ENCODE measurements at places on chromosomes 5 and 9. TPM values are rescaled to one million over a fixed set of nuclear protein-coding genes. Genes with fewer than 3 reads are reported as not detected.

GRCh38 chr5:10576790-10577189 lies 12.9 kb downstream of the ANKRD33B start:
- no peak for DNase-seq

- DNase-seq = no peak
Measured at GRCh38 chr5:174386306-174386705, 338.1 kb upstream of the MSX2 start.

- DNase-seq = no peak
Measured at GRCh38 chr9:99749641-99750040, 72.0 kb upstream of the NR4A3 start.

The SLC6A18 gene
- 1.6 TPM for polyA plus RNA-seq

The NOP16 gene
- polyA plus RNA-seq = 28.3 TPM

GRCh38 chr5:154648229-154648628 lies 106.9 kb upstream of the LARP1 start:
- no peak for DNase-seq

GRCh38 chr9:103714992-103715391 lies 379.1 kb upstream of the SMC2 start:
- no peak for DNase-seq

GRCh38 chr5:177294632-177295031 lies 8.9 kb downstream of the RAB24 start:
- no peak for DNase-seq

- no peak for DNase-seq
Measured at GRCh38 chr9:130254747-130255630, 10.6 kb upstream of the HMCN2 start.

DNA sequence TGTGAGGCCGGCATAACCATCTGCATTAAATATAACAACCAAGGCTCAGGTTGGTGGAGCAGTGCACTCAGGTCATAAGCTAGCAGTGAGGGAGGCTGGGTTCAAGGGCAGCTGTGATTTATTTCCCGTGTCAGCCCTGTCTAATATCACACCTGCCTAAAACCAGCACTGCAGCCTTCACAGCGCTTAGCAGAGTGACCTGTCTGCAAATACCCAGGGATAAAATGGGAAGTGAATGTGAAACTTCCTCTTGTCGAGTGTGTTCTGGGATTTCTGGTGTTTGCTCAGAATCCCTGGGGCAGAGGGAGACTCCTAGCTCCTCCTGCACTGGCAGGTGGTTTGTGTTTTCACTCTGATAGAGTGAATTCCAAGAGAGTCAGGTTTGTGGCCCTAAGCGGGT lies 57.5 kb downstream of the ZNF510 start:
- no peak for DNase-seq

DNA sequence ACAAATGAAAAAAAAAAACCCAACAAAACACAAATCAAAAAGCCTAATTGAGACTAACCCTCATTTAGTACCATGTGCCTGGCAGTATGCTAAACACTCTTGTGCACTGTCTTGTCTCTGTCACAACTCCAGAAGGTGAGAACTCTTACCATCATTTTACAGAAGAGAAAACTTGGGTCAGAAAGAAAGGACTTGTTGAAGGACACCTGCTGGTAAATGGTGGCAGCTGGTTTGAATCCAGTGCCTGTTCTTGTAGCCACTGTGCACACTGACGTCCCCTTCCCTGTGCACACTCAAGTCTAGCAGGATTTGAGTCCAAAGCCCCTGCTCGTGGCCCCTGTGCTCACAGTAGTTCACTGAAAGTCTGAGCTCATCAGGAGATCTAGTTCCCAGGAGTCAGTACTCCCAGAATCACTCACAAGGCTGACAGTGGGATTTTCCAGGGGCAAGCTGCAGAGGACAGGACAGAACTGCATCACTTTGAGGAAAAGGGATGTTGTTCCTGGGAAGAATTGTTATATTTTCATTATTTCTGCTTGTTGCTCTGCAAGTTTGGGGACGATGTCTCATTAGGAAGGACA lies 43.0 kb upstream of the HSD17B4 start:
- no peak for DNase-seq

The NR5A1 gene
- polyA plus RNA-seq = 0.06 TPM

The FOXD4L4 gene
- not detected for polyA plus RNA-seq

- no peak for DNase-seq
Measured at GRCh38 chr5:153632748-153633290, 142.3 kb downstream of the GRIA1 start.

The SPINK4 gene
- not detected for polyA plus RNA-seq

DNA sequence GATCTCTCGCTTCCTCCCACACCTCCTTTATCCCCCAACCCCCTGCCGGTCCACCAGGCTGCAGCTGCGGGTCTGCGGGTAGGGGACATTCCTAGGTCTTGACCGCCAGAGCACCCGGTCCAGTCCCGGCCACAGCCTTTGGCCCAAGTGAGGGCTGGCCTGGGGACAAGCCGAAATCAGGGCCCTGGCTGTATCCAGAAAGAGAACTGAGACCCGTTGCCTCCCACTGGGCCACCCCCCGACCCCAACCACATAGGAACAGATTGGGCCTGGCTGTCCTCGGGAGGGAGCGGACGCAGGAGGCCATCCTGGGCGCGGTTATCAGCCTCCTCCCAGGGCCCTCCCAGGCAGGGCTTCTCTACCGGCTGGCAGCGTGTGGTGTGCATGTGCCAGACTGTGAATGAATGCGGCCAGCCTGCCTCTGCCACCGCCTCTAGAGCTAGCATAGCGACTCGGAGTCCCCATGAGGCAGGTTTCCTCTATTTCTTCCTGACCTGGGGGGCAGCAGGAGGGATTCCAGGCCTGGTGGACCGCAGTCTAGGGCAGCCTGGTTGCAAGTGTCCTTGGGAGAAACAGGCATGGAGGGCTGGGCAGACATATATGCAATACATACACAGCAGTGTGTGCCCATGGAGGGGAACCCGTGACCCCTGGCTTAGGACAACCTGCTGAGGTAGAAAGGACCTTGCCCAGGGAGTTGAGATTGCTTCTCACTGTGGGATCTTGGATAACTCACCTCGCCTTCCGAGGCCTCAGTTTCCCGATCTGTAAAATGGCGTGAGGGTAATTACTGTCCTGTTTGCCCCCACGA lies 1.2 kb downstream of the N4BP3 start:
- DNase-seq = no peak

- DNase-seq = no peak
Measured at GRCh38 chr5:126043688-126044087, 379.5 kb upstream of the GRAMD2B start.

DNA sequence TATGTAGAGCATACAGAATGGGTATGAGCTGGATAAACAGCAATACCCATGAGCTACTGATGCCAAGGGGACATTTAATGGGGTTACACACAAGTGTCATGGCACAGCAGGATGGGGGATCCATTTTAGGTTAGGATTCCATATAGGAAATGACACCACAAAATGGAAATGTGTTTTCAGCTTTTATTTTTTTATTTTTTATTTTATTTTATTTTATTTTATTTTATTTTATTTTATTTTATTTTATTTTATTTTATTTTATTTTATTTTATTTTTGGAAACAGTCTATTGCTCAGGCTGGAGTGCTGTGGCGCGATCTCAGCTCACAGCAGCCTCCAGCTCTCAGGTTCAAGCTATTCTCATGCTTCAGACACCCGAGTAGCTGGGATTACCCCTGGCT lies 11.6 kb downstream of the ZNF474 start:
- DNase-seq = no peak

The NOXA1 gene
- 6.3 TPM for polyA plus RNA-seq

DNA sequence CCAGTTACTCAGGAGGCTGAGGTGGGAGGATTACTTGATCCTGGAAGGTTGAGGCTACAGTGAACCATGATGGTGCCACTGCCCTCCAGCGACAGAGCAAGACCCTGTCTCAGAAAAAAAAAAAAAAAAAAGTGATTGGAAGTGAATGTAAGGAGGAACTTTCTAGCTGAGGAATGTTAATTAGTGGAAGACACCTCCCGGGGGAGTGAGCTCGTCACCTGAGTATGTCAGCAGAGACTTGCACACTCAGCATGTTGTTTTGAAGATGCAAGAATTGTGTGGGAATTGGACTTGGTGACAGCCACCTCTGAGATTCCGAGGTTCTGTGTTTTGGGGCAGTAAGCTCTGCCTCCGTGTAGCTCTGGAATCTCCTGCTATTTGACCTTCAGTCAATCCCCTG lies 3.6 kb downstream of the SYNPO start:
- DNase-seq = no peak

DNA sequence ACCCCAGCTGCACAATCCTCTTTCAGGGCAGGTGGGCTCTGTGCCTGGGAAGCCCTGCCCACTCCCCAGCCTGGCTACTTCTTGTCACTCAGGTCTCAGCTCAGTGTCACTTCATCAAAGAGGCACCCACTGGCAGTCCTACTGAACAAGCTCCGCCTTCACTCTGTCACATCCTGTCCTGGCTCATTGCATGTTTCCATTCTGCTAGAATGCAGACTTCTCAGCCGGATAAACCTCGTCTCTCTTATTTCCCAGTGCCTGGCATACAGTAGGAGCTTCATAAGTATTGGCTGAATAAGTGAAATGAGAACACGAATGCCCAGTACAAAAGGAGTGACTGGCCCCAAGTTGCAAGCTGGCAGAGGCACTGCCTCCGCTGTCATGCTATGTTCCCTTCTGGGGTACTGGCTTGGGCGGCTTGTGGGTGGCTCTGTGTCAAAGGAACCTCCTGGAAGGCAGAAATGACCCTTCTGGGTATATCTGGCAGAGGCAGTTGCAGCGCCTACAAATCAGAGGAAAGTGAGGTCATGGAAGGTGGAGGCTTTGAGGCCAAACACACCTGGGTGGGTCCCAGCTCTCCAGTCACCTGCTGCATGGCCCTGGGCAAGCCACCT lies 98.3 kb upstream of the PHYKPL start:
- DNase-seq = no peak
